Aorta (tissue), 5 donors: ENCODE measurements at places on chromosomes 13 and 19. TPM values are rescaled to one million over a fixed set of nuclear protein-coding genes. Genes with fewer than 3 reads are reported as not detected.

GRCh38 chr13:24267801-24268200, 41.6 kb upstream of the C1QTNF9 start:
- H3K27ac ChIP-seq = no peak overlapping the region
- H3K36me3 ChIP-seq = no peaks in the 10 kb centered on the region
- no peak overlapping the region for H3K4me3 ChIP-seq
- no peak for DNase-seq
- no peaks in the 10 kb centered on the region for H3K27me3 ChIP-seq
- H3K4me1 ChIP-seq = no peaks in the 10 kb centered on the region

The ZIM2 gene
- 0.39 TPM for total RNA-seq

The NALCN gene
- 11.3 TPM for total RNA-seq

GRCh38 chr13:30844548-30845296, 61.3 kb upstream of the MEDAG start:
- H3K4me1 ChIP-seq = no peaks in the 10 kb centered on the region
- no peak overlapping the region for H3K27ac ChIP-seq
- no peaks in the 10 kb centered on the region for H3K27me3 ChIP-seq
- no peak for DNase-seq

- peak; percentile 86 for DNase-seq
- H3K27me3 ChIP-seq = no peaks in the 10 kb centered on the region
Measured at GRCh38 chr19:47247308-47247990, 8.9 kb upstream of the CCDC9 start.

DNA sequence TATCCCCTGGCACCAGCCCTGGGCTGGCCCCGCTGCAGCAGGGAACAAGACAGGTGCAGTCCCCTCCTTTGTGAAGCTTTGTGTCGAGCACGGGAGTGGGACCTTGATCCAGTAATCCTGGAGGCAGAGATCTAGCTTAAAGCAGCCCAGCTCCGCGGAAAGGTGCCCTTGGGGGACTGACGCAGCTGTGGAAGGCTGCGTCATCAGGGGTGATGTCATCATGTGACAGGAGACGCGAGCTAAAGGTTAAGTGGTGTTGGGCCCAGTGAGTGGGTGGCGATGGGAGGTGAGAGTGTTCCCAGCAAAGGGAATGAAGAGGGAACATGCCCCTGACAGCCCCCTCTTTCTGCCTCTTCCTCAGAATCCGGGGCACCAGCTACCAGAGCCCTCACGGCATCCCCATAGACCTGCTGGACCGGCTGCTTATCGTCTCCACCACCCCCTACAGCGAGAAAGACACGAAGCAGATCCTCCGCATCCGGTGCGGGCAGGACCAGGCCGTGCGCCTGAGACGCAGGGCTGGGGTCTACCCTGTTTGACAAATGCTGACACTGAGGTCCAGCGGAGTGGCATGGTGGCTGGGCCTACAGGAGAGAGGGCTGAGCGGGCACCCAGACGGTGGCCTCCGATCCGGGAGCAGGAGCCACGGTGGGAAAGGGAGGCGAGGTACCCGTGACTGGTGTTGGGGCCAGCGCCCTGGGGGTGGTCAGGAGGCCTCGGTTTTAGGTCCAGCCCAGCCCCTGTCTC, 2.6 kb downstream of the LHB start:
- H3K27me3 ChIP-seq = no peaks in the 10 kb centered on the region
- H3K27ac ChIP-seq = no peak overlapping the region
- DNase-seq = no peak
- no peaks in the 10 kb centered on the region for H3K36me3 ChIP-seq
- H3K4me1 ChIP-seq = no peaks in the 10 kb centered on the region

The PLA2G4C gene
- total RNA-seq = 19.8 TPM

GRCh38 chr19:7744199-7744786, 3.0 kb downstream of the CD209 start:
- no peak overlapping the region for H3K27ac ChIP-seq
- no peak for DNase-seq
- H3K4me3 ChIP-seq = no peak overlapping the region
- no peaks in the 10 kb centered on the region for H3K27me3 ChIP-seq
